Mesenteric fat pad (tissue), 1 donor: ENCODE measurements at places on chromosomes 13 and 19. TPM values are rescaled to one million over a fixed set of nuclear protein-coding genes. Genes with fewer than 3 reads are reported as not detected.

The ZNF229 gene
- total RNA-seq: 4.4 TPM

GRCh38 chr19:2923510-2923909 lies 21.3 kb downstream of the ZNF77 start:
- no peak for DNase-seq

The HIF3A gene
- total RNA-seq: 27.4 TPM

The ZNF441 gene
- total RNA-seq: 5.7 TPM

GRCh38 chr13:38819053-38819452 lies 132.2 kb downstream of the FREM2 start:
- no peak for DNase-seq

GRCh38 chr19:2969104-2969504 lies 8.3 kb upstream of the TLE6 start:
- no peak for DNase-seq

GRCh38 chr19:7982651-7983099 lies 22.8 kb downstream of the ELAVL1 start:
- DNase-seq: no peak

- DNase-seq: no peak
These were observed 99.3 kb upstream of the SOX1 start for GRCh38 chr13:111967572-111968201.

DNA sequence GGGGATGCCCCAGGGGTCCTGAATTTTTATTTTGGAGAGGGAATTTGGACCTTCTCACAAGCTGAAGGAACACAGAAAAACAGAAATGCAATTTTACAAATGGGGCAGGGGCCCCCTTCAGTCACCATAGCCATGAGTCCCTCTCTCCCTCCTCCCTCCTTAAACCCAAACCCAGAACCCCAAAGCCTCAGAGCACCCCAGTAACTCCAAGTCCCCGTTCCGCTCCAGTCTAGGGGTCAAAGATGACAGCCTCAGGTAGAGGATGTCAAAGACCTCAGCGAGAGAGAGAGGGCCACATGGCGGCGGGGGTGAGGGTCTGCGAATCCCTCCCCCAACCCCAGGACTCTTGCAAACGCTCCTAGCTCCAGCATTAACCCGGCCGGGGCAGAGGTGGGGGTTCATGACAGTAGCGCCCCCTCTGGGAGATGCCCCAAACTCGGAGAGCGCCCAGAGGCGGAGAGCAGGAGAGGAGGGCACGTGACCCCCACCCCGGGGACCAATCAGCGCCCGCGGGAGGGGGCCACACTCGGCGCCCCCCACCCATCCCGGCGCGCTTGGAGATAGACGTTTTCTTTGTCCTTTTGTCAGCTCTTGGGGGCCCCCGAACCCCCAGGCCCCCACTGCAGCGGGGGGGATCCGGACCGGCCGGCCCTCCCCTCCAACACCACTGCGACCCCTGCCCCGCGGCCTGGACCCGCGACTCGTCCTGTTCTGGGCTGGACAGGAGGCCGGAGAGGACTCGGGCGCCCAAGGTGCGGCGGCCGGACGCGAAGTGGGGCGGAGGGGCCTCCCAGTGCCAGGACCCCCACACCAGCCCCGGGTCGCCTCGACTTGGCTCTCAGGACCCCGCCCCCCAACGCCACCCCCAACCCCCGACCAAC lies 20.8 kb upstream of the SEMA6B start:
- no peak for DNase-seq

GRCh38 chr13:57748096-57748495 lies 116.6 kb downstream of the PCDH17 start:
- no peak for DNase-seq

DNA sequence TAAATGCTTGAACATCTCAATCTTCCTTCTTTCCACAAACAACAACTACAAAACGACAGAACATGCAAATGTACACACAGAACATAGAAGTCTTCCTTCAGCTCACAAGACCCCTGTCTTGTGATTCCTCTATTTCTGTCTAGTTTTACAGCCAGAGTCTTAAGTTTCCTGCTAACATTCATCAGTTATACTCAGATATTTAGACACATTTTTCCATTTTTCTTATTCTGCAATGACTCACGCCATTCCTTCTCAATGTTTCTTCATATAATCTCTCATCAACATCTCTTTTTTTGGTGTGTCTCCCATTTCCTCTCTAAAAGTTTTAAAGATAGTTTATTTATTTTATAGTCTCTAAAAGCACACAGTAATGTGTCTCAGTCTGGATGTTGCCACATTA lies 1872.9 kb upstream of the PCDH20 start:
- no peak for DNase-seq

GRCh38 chr19:5880196-5880595 lies 9.9 kb upstream of the FUT5 start:
- DNase-seq: no peak

The SIGLEC9 gene
- 19.0 TPM for total RNA-seq

The TPP2 gene
- total RNA-seq: 36.5 TPM

The AP1M1 gene
- total RNA-seq: 110 TPM

- DNase-seq: no peak
These were observed 145.7 kb downstream of the PCCA start for GRCh38 chr13:100234524-100235136.

DNA sequence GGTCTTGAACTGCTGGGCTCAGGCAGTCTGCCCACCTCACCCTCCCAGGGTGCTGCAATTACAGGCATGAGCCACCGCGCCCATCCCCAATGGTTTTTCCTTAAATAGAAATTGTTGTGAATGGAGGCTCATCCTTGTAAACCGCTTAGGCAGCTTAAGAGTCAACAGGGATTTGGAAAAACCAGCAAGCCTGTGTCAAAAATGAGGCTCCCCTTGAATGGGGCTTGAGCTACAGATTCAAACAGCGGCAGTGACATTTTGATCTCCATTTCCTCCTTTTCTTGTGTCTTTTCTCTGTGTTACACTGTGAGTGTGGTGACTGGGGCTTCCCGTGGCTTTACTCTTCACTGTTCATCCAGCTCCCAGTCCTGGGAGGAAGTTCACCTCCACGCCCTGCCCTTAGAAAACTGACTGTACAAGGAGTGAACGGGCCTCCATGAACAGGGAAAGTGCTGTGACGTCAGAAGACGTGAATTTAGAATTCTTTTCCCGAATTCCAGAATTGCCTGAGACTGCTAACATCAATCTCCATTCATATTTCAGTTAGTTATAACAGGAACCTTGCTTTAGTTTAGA lies 15.3 kb upstream of the RAB8A start:
- DNase-seq: no peak

The NPAS1 gene
- not detected for total RNA-seq

DNA sequence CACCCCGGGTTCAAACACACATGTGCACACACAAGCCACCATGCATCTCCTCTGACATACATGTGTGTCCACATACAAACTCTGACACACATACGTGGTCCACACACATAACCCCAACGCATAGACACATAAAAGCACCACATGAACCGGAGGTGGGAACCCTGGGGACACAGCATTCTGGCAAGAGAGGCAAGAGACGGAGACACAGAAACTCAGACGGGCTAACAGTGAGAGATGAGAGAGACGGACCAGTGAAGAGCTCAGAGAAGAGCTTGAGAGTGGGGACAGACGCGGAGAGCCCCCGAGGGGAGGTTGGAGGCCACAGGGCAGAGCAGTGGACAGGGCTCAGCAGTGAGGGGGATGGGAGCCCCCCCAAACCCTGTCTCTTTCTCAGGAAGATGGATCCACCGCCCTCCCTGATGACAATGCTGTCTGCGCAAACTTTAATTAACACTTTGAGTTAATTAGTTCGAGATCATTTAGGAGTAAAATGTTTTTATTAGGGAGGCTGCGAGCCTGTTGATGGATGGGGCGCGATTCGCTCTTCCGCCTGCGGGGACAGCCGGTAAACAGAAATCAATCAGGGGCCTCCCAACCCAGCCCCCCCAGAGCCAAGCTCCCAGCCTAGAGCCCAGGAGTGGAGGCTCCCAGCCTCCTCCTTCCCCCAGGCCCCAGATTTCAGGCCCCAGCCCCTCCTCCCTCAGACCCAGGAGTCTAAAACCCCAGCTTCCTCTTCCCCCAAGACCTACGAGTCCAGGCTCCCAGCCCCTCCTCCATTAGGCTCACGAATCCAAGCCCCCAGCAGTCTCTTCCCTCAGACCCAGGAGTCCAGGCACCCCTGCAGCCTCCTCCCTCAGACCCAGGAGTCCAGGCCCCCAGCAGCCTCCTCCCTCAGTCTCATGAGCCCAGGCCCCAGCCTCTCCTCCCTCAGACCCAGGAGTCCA lies 9.5 kb upstream of the ERFL start:
- no peak for DNase-seq

The NEK3 gene
- total RNA-seq: 11.4 TPM

- DNase-seq: no peak
These were observed 34.6 kb downstream of the ADPRHL1 start for GRCh38 chr13:113418722-113419049.

The ATP1A3 gene
- total RNA-seq: not detected

- DNase-seq: no peak
These were observed 814.4 kb downstream of the EFNB2 start for GRCh38 chr13:105721016-105721415.

DNA sequence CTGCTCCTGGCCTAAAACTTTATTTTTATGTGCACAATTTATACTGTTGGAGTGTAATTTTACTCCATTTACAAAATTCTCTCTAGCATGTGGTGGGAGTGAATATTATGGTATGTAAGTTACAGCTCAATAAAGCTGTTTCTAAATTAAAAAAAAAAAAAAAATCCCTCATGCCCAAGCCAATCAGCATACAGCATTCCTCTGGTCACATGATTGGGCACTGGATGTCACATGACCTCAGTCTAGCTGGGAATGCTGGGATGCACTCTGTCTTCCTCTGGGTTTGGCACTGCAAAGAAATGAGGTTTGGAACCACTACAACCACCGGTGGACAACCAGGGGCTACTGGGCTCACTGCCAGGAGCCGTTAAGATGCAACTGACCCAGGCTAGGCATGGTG lies 67.6 kb downstream of the ZNF557 start:
- DNase-seq: no peak

DNA sequence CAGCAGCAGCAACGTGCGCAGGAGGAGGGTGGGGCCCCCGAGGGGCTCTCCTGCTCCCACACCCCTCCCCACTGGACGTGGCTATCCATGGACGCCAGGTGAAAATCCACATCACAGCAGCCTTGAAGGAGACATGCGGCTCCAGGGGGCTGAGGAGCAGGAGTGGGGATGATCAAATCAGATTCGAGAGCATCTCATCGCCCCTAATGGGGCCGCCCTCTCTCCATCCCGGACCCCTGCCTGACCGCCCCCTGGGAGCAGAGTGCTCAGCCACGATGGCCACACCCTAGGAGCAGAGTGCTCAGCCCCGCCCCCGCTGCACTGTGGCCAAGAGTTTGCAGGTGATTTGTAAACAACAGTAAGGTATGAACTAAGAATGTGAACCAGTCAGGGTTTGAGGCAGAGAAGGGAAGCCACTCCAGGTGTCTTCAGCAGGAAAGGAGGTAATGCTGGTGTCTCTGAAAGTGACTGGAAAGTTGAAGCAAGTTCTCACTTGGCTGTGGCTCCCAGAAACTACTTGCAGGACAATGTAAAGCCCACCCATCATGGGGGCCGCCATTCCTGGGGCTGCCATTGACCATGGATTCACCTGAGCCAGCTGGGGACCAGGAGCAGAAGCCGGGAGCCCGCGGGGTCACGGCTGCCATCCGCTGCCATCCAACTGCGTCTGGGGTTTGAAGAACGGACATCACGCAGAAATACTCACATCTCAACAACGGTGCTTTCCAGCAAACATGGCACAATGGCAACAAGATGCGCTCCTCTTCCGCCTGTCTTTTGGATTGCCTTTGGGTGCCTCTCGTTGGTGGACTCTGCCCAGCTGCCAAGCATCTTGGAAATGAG lies 71.8 kb downstream of the SPACA7 start:
- DNase-seq: peak; percentile 68

DNA sequence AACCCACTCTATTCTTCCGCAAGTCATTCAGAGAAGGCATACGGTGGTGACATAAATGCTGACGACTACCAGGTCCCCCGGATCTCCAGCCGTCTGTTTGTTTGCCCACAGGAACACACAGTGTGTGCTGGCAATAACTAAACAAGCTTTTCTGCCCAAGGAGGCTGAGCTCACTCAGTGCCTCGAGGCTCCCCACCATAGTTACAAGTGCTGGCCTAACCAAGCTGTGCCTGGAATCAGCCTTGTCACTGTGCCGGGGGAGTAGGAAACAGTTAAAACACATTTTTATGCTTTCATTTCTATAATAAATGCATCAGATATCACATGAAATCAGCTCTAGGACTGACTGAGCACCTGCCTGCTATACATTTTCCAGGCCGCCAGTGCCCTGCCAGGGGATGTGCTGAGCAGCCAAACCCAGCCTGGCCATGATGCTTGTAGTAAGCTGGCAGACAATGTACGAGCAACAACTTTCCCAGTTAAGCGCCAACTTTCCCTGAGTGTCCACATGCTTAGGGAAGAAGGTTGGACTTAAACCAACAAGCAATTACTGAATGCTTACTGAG lies 28.1 kb downstream of the BRD4 start:
- DNase-seq: no peak

GRCh38 chr13:36115306-36115705 lies 15.9 kb downstream of the DCLK1 start:
- DNase-seq: no peak

DNA sequence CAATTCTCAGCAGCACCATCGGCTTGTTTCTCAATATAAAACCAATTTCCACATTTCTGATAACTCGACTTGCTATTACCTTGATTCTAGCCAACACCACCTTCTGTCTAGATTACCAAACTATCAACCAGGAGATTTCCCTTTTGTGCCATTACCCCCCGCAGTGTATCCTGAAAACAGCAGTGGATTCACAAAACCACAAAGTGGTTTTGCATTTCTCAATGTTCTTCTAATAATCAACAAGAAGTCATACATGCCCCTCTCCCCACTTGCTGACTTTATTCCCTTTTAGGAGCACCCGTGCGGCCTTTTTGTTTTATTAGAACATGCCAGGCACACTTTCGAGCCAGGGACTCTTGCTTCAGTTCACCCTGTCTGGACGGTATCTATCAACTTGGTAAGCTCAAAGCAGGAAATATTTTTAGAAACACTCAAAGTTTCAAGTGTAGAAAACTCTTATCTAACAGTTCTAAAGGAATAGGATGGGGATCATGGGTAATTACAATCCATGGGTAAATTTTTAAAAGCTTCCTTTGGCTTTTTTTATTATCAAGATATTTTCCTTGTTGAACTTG lies 967.4 kb downstream of the EFNB2 start:
- no peak for DNase-seq

- no peak for DNase-seq
These were observed 277.2 kb downstream of the SUCLA2 start for GRCh38 chr13:47723898-47724297.

DNA sequence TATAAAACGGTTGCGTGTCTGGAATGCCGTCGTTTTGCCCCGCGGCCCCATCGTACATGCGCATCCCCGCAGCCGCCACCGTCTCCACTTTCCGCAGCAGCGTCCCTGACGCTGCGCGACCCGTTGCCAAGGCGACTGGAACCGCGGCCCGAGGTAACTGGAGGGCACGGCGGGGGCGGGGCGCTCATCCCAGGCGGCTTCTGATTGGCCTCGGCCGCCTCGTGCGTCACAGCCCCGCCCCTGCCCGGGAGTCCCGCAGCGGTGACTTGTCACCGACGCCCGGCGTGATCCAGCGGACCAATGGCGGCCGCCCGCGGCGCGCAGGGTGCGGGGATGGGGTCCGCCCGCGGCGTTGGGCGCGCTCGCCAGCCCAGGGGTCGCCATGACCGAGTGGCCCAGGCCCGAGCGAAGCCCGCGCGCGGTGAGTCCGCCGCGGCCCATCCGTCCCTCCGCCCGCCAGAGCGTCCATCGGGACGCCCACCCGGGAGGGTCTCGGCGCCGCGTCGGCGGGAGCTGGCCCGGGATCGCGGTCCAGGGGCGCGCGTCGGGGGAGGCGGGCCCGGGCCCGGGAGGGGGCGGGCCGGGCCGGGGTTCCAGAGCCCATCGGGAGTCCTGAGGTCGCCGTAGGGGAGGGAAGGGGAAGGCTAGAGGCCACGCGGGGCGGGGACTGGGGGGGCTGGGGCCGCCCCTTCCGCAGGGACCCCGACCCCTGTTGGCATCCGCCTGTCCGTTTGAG lies at the start of gene ZSCAN1:
Gene ZSCAN1 (plus strand): TSS at position 285 of the 736 bp plus-strand sequence. CDS start 3,812 bp downstream, outside the sequence.
- peak; percentile 94 for DNase-seq
